SHP77 (cell line): ENCODE measurements at places on chromosomes 12 and 14.

GRCh38 chr14:104349950-104350349, 211.6 kb downstream of the KIF26A start:
- no peak for DNase-seq

- no peak for DNase-seq
Measured at GRCh38 chr12:82605115-82605514, 81.6 kb upstream of the TMTC2 start.

DNA sequence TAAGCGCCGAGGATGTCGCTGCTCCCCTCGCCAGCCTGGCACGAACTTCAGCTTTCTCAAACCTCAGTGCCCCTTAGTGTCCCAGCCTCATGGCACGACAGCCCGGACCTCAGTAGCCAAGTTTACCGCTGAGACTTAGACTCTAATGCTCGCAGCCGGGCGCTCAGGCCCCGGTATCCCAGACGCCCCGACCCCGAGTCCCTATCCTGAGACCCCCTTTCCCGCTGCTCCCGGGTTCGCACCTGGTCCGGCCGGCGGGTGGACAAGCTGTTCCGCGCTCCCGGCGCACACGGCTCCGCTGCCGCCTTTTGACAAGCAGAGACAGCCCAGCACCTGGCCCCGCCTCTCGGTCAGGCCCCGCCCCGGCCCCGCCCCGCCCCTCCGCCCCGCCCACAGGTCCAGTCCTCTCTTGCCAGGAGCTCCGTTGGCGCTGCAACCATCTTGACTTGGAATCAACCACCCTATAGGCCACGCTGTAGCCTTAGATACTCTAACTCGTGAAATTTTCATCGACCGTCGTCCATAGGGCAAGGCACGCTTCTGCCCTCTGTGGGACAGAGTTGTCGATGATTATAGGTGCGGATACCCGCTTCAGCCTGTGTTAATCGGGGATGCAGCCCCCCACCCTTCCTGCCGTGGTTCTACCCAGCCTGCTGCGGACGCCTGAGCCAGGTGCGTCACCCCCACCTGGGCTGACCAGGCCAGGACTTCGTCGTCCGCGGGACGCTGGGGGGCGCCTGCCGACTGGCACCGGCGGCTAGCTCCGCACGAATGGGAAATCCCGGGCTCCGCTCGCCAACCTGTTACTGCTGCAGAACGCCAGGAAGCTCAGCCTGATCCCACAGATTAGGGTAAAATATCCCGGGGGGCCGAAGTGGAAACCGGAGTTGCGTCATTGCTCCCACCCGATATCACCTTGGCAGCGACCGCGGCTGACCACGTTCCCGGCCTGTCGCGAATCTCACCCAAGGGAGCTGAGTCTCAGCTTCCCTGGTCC, at the start of gene VDR:
Gene VDR (minus strand): TSS at position 282 of the 997 bp plus-strand sequence. CDS start 25,881 bp downstream, outside the sequence.
- DNase-seq = no peak

DNA sequence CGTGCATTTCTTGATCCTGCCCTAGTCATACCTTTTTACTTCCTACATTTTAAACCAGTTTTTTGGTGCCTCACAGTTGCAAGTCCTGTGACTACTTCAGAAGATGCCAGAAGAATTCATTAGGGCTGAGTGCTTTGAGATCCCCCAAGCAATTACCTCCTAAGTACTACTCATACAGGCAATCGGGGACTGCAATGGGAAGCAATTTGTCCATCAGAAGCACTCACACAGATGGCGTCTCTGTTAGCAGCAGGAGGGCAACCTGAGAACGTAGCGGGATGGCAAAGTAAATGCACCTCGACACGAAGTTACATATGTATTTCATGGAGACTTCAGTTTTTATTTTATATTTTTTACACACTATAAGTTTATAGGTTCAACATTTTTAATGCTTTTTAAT, 188.3 kb downstream of the CAPZA3 start:
- no peak for DNase-seq

DNA sequence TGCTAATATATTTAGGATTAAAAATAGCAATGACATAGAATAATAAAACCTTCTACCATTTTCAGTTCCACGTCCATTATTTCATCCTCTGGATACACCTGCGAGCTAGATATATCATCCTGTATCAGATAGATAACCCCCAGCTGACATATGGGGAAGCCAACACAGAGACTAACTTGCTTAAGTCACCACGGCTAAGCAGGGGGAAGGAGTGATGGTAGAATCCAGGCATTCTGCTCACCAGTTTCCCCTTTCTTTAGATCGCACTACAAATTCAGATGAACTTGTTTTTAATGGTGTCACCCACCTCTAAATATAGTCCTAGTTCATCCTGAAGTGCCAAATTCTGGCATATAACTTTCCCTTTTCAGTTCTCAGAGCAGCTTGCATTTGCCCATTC, 110.1 kb downstream of the TXNDC16 start:
- no peak for DNase-seq

DNA sequence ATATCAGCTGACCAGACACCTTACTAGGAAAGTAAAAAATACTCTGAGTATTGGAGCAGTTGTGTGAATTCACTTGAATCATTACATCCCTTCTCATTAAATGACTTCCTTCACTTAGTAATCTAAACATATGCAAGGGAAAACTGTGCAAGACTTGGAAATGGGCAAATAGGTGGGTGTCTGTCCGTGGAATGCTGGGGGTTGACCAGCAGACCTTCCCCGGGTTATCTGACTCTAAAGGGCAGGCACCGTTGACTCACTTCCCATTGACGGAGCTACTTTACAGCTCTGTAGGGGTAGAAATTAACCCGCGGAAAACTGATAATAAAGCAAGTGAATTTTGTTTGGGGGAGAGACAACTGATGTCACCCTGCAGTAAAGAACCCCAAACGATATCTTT, 199.3 kb downstream of the TTC7B start:
- DNase-seq = no peak

DNA sequence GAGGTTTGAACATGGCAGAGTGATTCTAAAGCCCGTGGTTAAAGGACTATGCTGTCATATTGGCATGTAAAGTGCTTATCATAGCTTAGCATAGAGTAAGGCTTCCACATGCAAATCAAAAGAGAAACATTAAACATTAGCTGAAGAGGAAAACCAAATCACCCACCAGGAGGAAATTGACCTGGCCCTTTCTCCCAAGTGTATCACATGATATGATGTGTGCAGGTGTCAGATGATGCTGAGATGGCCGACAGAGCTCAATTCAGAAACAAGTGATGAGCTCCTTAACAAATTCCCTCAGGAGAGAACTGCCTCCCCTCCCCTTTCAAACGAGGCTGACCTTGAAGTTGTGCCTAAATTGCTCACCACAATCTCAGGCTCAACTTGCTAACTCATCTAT, 217.1 kb upstream of the BTG1 start:
- DNase-seq = no peak

DNA sequence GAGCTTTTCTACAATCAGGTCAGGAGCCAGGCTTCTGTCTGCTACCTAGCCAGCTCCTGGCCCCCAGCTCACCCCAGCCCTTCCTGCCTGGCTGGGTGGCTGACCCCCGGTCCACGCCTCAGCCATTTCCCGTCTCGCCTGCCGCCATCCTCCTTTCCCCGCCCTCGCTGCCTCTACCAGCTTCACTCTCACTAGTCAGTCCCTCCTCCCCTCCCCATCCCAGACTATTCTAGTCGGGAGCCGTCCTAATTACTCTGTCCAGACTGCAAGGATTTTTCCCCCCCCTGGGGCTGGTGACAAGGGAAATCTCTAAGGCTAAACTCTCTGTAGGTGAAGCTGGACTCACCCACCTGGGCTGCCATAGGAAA, 825 bp downstream of the DHH start:
- peak; percentile 10 for DNase-seq

DNA sequence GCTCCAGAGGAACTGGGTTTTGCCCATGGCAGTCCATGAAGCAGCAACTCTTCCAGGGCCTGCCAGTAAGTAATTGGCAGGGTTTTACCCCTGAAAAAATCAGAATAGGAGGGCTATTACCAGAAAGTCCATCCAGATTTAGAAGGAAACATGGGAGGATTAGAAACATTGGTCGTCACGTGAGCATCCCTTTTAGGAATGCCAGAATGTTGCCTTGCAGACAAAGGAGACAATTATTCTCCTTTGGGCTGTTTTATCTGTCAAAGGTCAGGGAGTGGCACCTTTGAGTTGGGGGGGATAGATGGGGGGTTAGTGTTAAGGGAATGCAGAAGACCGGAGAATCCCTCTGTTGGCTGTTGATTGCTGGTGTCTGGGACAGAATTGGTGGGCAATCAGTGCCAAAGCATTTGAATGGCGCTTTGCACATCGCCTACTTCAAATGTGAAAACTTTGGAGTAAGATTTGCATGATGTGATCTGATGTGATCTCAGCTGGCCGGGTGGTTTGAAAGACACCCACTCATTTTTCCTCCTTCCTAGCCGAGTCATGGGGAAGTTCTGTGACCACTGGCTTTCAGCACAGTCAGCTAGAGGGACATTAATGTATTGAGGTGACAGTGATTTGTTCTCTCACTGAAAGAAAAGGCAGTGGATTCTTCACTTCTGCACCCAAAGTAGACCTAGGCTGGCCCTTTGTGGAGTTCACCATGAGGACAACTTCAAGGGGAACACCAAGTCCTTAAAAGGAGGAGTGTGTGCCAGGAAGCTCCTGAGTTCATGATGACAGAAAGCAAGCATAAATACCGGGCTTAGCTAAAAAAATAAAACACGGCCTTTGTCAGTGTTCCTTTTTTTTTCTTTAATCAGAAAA, 31.4 kb downstream of the FLVCR2 start:
- DNase-seq = no peak

DNA sequence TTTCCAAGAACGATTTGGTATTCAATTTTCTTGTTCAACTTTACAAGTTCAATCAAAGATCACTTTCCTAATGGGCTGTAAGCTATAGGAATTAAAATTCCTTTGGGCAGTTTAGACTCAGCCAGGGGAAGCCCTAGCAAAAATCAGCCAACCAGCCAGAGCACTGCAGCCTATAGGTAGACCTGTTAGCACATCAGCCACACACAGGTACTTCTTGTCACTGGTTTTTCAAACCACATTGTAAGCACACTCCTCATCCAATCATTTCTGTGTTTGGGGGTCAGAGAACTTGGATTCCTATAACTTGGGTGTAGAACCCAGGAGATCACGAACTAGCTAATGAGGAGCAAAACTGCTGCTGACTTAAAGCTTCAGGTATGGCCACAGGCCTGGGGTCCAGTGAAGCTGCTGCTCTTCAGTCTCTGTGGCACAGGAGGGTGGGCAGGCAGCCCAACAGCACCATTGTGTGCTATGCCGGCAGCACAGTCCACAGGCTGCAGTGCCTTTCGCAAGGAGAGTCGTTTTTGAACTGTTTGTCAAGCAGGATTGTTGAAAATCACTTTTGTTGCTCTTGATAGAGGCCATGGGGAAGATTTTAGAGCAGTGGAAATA, 87.3 kb upstream of the RFX4 start:
- no peak for DNase-seq

DNA sequence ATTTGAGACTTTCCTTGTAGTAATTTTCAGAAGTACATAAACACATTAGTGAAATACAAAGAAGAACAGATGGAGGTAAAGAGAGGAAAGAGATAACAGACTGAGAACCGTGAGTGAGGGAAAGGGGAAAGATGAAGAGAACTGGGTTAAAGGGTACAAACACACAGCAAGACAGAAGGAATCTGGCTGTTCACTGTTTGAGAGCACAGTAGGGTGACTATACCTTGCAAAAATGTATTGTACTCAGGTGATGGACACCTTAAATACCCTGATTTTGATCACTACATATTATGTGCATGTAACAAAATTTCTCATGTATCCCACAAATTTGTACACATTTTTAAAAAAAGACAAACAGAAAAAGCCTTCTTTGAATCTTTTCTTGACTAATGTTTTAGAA, 2.7 kb upstream of the TRHDE start:
- no peak for DNase-seq

DNA sequence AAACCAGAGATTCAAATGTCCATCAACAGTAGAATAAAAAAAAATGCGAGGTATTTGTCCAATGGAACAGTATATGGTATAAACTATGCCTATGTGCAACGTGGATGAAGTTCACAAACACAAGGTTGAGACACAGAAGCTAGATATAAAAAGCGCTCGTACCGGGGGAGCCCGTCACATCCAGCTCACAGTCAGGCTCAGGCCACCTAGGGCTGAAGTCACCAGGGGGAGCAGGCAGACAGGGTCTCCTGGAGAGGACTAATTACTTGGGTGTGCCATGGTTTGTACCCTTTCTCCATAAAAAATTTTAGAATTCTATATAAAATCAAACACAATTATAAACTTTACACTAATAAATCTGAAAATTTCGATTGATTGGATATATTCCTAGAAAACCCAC, 13.6 kb downstream of the AHNAK2 start:
- no peak for DNase-seq

DNA sequence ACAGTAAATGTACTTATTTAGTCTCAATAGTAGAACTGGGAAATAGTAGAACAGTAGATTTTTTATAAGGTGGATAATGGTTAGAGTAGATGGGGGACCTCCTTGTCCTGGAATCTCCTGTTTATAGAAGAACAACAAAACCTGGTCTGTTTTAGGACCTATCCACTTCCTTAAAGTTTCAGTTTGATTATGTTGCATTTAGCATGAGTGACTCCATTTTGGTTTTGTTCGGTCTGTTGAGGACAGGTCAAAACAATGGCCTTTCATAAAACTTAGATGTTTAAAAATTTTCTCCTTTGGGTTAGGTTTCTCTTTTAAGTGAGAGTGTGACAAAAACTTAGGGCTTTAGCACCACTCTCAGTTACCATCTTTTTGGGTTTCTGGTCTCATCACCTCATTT, 308.9 kb downstream of the BTG1 start:
- no peak for DNase-seq

DNA sequence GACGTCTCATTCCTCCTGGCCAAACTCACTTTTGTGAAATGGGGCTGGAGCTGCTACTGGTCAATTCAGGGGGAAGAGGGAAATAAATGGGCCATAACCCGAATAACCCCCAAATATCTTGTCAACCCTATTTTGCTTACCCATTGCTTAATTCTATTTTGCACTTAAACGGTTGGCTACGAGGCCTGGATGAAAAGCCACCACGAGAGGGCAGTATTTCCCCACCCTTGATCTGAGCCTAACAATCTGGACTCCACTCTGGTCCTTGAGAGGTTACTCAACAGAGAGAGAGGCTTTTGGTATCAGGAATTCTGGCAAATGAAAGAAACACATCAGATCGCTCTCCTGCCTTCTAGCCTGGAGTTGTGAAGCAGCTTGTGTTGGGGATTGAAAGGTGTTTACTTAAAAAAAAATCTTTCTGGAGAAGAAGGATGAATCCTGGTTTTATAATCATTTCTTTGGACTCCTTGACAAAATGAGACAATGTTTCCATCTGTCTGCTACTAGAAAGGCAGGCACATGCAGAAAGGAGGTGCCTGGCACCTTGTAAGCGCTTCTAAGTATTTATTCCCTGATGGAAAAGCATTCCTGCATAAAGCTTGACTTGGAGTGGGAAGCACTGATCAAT, 22.4 kb upstream of the FBXO21 start:
- DNase-seq = peak; percentile 72

GRCh38 chr12:3454780-3455179, 36.2 kb upstream of the PRMT8 start:
- no peak for DNase-seq

DNA sequence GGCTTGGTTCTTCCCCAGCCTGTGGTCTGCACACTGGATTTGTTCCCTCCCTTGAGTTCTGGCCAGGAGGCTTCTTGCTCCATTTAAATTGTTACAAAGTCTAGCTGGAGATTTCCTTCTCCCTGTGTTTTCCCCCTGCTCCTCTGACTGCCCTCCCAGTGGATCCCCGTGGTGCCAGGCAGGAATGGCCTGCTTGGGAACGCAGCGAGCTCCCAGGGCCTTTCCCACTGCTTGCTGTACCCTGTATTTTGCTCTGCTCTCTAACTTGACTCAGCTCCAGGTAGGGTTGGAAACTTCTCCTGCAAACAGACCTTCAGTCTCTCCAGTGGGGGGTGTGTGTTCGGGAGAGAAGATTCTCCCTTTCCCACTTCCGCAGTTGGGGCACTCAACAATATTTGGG, 349.2 kb upstream of the FBXO33 start:
- DNase-seq = no peak
